ENCODE measurements at places on chromosomes 6 and 20.

- DNase-seq: no peak
Measured at GRCh38 chr6:144335311-144335861, 50.3 kb downstream of the UTRN start.

DNA sequence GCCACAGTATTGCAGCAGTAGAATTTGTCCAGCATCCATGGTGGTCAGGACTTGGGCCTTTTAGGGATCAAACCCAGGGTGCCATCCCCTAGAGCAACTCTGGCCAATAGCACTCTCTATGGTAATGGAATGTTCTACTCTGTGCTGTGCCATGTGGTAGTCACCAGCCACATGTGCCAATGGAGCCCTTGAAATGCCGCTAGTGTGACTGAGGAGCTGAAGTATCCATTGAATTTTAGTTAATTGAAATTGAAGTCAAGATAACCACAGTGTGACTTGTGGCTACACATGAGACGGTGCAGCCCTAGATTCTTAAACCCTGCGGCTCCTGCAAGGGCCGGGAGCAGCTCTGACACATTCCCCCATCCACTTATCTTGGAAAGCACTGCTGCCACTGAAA lies 54.6 kb downstream of the SLC2A10 start:
- DNase-seq: no peak

- no peak for DNase-seq
Measured at GRCh38 chr6:13480631-13481501, 6.5 kb downstream of the GFOD1 start.

DNA sequence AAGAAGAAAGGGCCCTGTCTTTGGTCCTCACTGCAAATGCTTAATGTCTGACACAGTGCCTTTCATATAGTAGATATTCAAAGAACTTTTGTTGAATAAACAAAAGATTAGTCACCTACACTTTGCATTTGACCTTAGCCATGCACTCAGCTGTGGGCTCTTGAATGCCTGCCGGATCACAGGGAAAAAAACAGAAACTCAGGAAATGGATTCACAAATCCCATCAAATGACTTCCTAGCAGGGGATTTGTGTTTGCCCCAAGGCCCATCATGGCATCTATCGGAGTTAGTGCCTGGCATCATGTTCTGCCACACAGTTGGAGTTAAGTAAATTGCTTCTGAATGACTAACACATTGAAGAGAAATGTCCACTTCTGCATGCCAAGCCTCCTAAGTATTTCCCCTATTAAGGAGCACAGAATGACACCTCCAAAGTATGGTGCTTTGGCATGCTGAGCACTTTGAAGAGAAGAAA lies 72.3 kb upstream of the DST start:
- DNase-seq: no peak

DNA sequence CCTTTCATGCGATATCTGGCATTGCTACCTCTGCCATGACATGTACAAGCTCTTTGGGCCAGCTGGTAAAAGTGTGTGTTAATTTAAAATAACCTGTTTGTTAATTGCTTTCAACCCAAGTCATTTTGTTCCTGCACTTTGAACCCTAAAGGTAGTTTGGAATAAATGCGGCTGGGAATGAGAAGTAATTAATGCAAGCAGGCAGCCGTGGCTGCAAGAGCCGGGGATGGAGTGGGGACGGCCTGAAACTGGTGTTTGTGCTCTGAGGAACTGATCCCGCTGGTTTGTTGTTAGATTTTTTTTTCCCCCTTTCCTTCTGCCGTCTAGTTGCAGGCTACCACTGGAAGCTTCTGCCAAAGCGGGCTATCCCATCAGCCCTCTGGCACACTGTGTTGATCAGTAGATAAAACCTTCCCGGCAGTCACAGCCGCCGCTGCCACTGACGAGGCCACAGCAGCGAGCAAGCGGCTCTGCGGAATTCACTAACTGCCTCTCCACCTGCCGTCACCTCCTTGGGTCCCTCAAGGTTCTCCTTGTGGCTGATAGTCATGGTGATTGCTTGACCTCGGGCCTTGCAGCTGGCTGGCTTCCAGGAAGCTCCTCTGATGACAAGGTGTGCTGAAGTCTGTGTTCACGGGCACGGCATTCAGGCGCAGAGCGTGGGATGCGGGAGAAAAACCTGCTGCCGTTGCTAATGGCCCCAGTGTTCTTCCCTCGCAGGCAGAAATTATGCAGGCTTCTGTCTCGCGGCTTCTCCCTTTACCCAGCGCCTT lies 315.9 kb downstream of the TFAP2A start:
- peak; percentile 66 for DNase-seq

Measured in right kidney (tissue), 9 donors.